ENCODE measurements at places on chromosomes 11 and 22. TPM values are rescaled to one million over a fixed set of nuclear protein-coding genes. Genes with fewer than 3 reads are reported as not detected.

OSBP2 gene
- 2.1 TPM for total RNA-seq

CCDC15 gene
- total RNA-seq, result 3.6 TPM

PHF21A gene
- 38.3 TPM for total RNA-seq

SLC22A6 gene
- total RNA-seq, result not detected

DNA sequence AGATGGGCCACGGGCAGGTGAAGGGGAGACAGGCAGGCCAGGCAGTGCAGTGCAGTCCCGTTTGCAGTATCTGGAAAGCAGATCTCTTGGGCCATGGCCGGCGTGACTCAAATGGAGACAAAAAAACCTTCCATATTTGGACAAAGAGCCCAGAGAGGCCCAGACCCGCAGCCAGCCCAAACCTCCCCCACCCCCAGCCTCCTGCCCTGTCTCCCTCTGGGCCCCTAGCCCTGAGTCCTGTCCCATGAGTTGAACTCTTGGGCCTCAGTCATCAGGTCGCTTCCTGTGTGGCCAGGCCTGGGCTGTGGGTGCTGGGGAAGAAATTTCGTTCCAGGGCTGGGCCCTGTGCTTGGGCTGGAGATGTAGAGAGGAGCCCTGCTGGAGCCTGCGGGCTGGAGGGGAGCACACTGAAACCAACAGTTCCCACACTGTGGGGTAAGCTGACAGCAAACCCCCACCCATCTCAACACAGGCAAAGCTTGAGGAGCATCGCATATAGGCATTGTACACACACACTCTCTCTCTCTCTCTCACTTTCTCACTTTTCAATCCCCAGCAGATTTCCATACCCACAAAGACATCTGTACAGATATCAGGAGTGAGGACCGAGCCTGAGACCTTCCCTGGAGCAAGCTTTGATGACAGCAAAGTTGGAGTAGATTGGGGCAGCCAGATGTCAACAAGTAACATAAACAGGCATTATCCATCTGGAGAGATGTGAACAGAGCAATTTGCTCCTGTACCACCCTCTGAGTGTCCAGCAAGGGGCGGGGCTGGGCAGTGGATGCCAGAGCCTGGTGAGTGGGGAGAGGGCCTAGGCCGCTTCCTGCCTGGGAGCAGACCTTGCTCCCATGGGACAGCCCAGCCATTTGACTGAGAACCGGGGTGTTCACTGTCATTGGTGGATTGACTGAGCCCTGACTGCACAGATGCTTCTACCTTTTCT, 17.2 kb downstream of the ARHGEF17 start:
- DNase-seq, result no peak

DNA sequence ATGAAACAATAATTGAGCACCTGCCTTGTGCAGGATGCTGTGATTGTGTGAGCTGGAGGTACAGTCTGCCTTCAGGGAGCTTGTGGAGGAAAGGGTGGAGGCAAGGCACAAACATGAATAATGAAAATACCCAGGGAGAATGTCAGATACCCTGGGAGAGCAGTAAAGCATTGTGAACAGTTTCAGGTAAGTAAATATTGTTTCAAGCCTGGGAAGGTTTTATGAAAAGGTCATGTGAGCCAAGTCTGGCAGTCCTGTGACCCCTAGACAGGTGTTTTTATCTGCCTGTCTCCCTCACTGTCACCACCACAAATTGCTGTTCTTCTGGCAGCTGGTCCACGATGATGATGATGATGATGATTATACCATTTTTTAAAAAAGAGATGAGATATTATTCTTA, 32.0 kb downstream of the SPECC1L start:
- DNase-seq, result no peak

DNA sequence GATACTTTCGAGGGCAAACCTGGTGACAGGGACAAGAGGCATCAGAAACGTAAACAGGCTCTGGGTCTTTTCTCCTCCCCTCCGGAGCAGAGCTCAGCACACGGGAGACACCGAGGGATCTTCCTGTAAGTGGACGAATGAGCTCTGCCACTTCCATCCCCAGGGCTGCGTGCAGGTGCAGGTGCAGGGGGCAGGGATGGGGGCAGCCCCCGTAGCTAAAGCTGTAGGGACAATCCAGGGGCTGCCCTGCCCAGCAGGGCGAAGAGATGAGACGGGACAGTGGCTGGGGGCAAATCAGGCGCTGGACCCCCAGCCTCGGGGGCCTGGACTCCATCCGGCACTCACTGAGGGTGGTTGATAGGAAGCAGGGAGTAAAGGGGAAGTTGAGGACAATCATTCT, 505.4 kb downstream of the BRD1 start:
- no peak for DNase-seq

DNA sequence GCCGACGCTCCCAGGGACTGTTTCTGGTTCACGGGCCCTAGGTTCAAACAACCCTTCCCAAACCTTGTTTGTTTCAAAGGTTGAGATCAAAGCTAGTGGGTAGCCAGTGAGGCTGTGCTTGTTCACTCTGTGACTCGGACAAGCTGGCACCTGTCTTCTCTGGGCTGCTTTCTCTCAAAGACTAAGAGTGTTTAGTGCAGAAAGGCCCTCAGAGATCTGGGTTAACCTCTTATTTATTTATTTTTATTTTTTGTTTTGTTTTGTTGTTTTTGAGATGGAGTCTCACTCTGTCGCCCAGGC, 13.0 kb upstream of the MALAT1 start:
- DNase-seq, result no peak

GRCh38 chr11:43508511-43508918, 149.8 kb downstream of the TTC17 start:
- no peak for DNase-seq

DNA sequence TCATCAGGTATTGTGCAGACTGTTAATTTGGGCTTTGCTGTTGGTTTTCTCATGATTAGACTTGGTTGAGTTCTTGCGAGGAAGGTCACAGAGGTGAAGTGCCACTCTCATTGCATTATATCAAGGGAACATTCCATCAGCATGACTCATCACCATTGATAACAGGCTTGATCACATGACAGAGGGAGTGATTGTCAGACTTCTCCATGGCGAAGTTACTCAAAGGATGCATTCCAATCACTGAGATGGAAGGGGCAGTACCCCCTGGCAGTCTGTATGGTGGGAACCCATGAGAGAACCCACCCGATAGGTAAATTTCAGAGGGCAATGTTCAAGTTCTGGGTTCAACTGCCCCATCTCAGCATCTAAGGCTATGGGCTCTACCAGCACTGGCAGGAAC, 19.4 kb upstream of the P2RY2 start:
- DNase-seq, result no peak

DNA sequence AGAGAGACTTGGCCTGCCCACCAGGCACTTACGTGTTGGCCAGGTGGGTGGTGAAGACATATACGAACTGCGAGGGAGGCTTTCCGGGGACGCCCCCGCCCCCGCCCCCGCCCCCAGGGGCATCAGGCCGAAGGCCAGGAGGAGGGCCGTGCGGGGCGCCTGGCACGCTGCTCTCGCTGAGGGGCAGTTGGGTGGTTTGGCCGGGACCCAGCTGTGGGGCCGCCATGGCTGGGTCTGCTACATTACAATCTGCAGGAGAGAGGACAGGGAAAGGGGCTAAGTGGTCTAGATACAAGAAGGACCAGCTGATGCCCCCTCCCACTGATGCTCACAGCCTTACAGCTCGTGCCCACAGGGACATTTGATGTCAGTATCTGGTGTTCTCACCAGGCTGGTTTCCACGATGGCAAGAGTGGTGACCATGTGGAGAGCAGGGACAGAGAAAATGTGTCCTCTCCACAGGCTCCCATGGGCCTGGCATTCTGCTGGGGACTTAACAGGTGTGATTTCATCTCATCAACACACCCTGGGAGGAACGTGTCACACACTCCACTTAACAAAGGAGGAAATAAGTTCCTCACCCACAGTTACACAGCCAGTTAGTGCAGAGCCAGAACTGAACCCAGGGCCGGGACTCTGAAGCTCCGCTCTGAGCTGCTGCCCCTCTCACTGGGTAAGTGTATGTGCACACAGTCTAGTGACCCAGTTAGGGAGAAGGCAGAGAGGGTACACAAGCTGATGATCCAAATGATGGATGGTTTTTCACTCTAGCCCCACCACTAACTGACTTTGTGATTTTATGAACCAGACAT, 19.7 kb downstream of the CXCR5 start:
- DNase-seq, result no peak

- DNase-seq, result no peak
Measured at GRCh38 chr11:119341222-119342022, 739 bp upstream of the C1QTNF5 start.

GRCh38 chr22:42719133-42719532, 1.5 kb downstream of the A4GALT start:
- DNase-seq, result no peak

DNA sequence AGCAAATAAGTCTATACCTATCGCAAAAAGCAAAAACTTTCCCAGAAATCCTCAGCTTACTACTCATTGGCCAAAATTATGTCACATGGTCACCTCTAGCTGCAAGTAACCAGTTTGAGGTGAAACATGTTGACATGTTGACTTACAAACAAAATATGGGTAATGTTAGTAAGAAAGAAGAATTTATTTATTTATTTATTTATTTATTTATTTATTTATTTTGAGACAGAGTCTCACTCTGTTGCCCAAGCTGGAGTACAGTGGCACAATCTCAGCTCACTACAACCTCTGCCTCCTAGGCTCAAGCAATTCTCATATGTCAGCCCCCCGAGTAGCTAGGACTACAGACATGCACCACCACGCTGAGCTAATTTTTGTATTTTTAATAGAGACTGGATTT, 5.4 kb upstream of the SLC35C1 start:
- DNase-seq, result no peak

- DNase-seq, result no peak
Measured at GRCh38 chr11:95700471-95700817, 89.1 kb downstream of the FAM76B start.

DNA sequence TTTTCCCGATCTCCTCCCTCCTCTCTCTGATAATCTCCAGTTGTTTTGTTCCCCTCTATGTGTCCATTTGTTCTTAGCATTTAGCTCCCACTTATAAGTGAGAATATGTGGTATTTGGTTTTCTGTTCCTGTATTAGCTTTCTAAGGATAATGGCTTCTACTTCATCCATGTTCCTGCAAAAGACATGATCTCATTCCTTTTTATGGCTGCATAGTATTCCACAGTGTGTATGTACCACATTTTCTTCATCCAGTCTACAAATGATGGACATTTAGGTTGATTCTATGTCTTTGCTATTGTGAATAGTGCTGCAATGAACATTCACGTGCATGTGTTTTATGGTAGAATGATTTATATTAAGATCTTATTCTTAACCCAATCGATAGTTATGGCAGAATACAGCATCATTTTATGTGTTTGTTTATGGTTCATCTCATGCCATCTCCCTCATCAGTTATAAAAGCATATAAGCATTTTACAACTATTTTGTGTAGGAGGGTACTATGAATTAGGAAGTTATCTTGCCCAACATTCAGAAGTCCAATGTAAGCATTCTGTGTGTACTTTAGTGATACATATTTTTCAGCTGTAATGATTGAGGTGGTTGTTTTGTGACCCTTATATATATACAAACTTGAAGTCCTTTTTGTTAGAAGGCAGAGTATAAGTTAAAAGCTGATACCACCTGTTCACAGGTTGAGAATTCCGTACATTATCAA, 3.2 kb downstream of the MS4A3 start:
- DNase-seq, result no peak

GRCh38 chr11:9755561-9756185, 91.8 kb downstream of the SWAP70 start:
- no peak for DNase-seq

DNA sequence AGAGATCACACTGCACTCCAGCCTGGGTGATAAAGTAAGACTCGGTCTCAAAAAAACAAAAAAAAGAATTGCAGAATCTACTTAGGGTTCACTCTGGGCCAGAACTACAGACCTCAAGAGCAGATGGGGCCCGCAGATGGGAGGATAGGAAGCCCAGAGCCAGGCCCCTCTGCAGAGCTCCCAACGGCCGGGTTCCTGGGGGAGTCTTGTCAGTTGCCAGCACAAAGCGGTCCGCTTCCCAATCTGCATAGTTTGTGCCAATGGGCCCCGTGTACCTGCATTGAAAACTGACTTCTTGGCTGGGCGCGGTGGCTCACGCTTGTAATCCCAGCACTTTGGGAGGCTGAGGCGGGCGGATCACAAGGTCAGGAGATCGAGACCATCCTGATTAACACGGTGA, 1.7 kb upstream of the CHID1 start:
- DNase-seq, result no peak

DNA sequence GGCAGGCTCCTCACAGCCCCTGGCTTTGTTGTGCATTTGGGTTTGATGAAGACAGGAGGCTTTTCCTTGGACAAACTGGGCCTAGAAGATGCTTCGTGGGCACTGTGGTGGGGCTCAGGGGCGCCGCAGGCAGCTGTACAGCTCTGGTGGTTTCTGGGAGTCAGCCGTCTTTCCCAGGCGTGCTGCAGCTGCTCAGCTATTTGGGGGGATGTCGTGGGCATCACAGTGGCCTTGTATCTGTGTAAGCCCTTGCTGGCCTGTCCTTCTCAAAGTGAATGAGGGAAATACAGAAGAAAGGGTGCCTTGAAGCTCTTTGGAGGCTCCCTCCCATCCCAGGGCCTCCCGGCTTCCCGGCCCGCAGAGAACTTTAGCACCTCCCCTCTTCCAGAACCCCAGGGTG, 89.5 kb downstream of the TBC1D22A start:
- DNase-seq, result no peak

DNA sequence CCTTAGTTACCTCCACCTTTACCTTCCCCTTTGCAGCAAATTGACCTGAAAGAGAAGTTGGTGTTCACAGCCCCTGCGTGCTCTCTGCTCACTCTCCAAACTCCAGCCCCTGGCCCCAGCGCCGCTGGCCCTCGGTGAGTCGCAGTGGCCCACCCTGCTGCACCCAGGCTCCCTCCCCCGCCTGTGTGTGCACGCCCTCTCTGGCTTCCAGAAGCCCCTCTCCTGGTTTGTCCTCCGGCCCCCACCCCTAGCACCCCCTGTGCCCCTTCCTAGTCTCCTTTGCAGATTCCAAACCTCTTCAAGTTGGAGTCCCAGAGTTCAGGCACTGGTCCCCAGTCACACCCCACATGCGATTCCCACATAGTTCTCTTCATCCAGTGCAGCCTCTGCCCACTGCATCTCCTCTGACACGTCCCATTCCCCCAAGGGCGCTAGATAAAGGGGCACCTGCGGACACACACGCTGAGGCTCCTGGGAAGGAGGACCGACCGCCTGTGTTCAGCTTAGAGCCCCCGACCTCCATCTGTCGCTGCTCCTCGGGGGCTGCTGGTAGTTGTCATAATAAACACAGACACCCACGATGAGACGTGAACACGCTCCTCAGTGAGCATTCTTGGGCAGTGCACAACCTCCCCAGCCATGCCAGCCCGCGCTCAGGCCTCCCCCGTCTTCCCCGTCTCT, 1.5 kb upstream of the PHRF1 start:
- no peak for DNase-seq

GRCh38 chr11:128335729-128336128, 251.6 kb downstream of the ETS1 start:
- no peak for DNase-seq

GRCh38 chr22:41709341-41709740, 10.0 kb downstream of the MEI1 start:
- DNase-seq, result no peak

GRCh38 chr22:44362249-44363012, 49.7 kb upstream of the SHISAL1 start:
- no peak for DNase-seq

Data from activated T-helper 2 cell treated with anti-CD3 and anti-CD28 coated beads, Interferon-gamma antibody, Interleukin-2, Interleukin-4, amounts not matched to agents 10 μg/mL and 5 μg/mL and 100 μg/mL, durations not matched to agents 14 hours and 24 hours and 36 hours (primary cell).